T-helper 17 cell (primary cell): ENCODE measurements at places on chromosomes 2 and 18. TPM values are rescaled to one million over a fixed set of nuclear protein-coding genes. Genes with fewer than 3 reads are reported as not detected.

DNA sequence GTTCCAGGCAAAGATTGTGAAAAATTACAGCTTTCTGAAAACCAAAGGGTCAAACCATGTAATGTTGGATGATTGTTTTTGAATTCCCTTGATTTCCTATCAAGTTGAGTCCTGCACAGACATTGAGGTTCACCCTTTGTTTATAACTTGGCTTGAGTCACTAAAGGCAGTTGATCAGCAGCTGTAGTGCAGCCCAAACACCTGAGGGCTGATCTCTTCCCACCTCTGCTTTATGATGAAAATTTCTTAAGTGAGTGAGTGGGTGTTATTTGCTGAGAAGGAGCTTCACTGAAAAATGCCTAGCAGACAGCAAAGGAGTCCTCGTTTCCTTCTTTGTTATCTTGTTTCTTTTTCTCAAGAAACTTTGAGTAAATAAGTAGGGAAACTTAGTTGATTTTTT lies 31.9 kb upstream of the BMPR2 start:
- peaks cover 2% of the 10 kb centered on the region for H3K4me1 ChIP-seq
- no peak for DNase-seq
- H3K27ac ChIP-seq: no peak overlapping the region

- no peak overlapping the region for H3K4me3 ChIP-seq
- H3K27ac ChIP-seq: peak overlapping the region; percentile 83
- peaks cover 9% of the 10 kb centered on the region for H3K36me3 ChIP-seq
- peaks cover 13% of the 10 kb centered on the region for H3K4me1 ChIP-seq
Measured at GRCh38 chr2:19971691-19972090, 18.2 kb downstream of the WDR35 start.

Gene RAB12
- 16.5 TPM for total RNA-seq

DNA sequence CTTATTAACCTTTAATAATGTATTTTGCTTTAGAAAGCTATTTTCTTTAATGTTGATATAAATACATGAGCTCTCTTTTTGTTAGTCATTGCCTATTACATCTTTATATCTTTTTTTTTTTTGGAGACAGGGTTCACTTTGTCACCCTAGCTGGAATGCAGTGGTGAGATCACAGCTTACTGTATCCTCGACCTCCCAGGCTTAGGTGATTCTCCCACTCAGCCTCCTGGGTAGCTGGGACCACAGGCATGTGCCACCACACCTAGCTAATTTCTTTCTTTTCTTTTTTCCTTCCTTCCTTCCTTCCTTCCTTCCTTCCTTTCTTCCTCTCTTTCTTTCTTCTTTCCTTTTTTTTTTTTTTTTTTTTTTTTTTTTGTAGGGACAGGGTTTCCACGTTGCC lies 15.4 kb downstream of the NAB1 start:
- no peaks in the 10 kb centered on the region for H3K36me3 ChIP-seq
- H3K4me3 ChIP-seq: no peak overlapping the region
- H3K4me1 ChIP-seq: peaks cover 22% of the 10 kb centered on the region
- DNase-seq: no peak
- H3K27me3 ChIP-seq: no peaks in the 10 kb centered on the region

- H3K4me1 ChIP-seq: peaks cover 7% of the 10 kb centered on the region
- DNase-seq: no peak
- H3K36me3 ChIP-seq: no peaks in the 10 kb centered on the region
- peak overlapping the region; percentile 33 for H3K4me3 ChIP-seq
- H3K27me3 ChIP-seq: peaks cover 12% of the 10 kb centered on the region
Measured at GRCh38 chr2:6780765-6781274, 84.9 kb downstream of the CMPK2 start.

Gene CYB5A
- 14.8 TPM for total RNA-seq

DNA sequence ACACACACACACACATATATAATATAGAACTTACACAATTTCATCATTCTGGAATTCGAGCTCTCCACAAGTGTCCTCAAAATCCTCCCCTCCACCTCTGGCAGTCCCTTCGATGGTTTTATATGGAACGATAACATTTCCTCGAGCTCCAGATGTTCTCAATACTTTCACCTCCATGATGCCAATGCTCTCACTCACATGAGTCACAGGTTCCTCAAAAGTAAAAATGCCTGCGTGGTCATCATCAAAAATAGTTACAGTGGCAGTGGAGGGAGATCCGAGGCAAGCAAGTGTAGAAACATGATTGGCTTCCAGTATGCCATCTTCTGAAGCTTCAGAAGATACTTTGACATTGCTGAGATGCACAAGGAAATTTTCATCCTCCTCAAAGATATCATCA lies 23.5 kb downstream of the SLC8A1 start:
- H3K4me3 ChIP-seq: no peak overlapping the region
- H3K27me3 ChIP-seq: no peaks in the 10 kb centered on the region
- no peak for DNase-seq

DNA sequence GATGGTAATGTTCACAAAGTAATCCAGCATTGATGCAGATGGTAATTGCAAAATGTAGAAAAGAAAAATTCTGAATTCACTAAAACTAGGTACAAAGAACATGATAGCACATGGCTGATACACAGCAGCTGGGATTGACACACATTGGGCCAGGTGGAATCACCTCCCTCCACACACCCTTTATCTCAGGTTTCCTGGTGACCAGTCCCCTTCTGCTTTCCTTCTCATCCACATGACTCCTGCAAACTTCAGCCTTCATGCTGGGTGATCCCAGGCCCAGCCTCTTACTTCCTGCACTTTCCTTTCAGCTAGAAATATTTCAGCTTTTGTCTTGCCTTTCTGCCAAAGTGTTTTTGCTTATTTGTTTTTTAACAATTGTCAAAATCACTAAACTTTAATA lies 246.9 kb downstream of the LNPK start:
- peaks cover 3% of the 10 kb centered on the region for H3K36me3 ChIP-seq
- no peak for DNase-seq
- peaks cover 30% of the 10 kb centered on the region for H3K27me3 ChIP-seq
- no peak overlapping the region for H3K27ac ChIP-seq

Gene MAP2
- 0.17 TPM for total RNA-seq

DNA sequence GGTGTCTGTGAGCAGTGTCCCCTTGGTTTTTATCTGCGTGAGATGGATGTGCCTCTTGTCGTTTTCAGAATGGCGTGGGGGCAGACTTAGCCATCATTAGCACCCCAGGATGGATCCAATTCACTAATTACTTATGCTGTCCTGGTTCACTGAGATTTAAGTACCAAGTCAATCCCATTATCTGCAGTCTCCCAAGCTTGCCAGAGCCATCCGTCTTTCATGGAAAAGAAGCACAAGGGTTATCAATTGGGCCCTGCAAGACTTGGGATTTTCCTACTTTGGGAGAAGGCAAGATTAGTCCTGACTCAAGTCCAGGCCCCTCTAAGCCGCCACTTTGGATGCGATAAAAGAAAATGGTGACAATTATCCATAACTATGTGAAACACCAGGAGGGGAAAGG lies 404.0 kb downstream of the TMEM182 start:
- no peak overlapping the region for H3K27ac ChIP-seq
- H3K27me3 ChIP-seq: no peaks in the 10 kb centered on the region
- no peaks in the 10 kb centered on the region for H3K4me1 ChIP-seq
- H3K4me3 ChIP-seq: no peak overlapping the region
- DNase-seq: no peak

DNA sequence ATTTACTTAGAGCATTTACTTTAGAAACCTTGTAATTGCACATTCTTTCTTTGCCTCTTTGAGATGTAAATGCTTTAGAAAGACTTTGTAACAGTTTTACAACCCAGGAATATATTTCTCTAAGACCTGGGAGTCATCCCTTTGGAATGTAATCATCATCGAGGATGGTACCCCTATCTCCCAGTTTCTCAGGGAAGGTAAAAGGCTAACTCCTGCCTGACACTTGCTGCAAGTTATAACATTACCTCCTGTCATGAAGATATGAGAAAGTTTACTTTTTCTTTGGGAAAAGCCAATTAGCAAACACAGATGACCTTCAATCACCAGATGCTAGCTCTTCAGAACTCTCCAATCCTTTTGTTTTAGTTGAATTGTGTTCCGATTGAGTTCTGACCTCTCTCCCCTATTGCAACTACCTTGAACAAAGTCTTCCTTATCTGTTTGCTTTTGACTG lies 420.3 kb upstream of the FSIP2 start:
- H3K4me3 ChIP-seq: no peak overlapping the region
- H3K4me1 ChIP-seq: no peaks in the 10 kb centered on the region
- no peaks in the 10 kb centered on the region for H3K36me3 ChIP-seq
- no peaks in the 10 kb centered on the region for H3K27me3 ChIP-seq
- DNase-seq: no peak

Gene CAVIN2
- 6.1 TPM for total RNA-seq

Gene TNS1
- 16.8 TPM for total RNA-seq

DNA sequence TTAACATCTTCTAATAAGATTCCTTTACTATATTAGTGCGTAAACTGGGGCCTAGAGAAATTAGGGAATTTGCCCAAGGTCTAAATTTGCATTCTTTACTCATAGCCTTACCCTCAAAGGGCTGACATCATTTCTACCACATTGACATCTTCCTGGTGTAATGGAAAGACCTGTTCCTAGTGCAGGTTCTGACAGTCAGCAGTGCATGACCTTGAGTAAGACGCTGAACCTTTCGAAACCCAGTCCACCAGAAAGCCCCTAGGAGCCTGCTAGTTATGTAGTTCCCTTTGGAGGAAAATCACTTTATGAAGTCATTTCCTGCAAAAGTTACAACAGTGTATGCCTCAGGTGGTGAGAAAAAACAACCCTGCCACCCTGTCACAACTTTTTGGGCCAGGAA lies 388.3 kb downstream of the TNS1 start:
- DNase-seq: no peak
- H3K27me3 ChIP-seq: no peaks in the 10 kb centered on the region
- no peak overlapping the region for H3K27ac ChIP-seq
- H3K4me1 ChIP-seq: peaks cover 21% of the 10 kb centered on the region

DNA sequence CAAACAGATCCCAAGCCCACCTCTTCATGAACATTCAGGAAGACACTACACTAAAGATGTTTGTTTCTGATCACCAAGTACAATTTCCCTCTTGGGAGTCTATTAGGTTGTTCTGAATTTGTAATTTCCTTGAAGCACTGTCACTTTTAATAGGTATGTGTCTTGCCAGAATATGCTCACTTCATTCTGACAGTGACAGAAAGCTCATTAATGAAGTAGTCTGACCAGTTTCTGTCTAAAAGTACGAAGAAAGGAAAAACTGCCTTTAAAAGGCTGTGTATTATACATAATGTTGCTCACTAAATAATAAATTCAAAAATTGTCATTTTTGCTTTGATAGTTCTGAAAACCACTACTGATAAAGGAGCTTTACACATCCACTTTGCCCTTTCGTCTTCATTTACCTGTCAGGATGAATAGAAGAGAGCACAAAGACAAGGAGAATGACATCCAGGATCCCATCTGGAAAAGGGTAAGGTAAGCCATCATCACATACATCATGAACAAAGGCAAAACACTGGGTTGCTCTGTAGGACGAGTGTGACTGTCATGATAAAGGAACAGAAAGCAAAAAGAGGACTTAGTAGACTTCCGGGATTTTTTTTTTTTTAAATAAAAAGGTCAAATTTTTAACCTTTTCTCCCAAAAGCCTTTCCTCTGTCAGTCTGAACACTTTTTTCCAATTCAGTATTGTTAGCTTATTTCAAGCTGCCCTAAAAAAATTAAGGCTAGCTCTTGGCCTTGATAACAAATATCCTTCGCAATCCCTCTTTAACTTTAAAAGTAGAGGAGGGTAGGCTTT lies 103.4 kb downstream of the METTL8 start:
- peaks cover 23% of the 10 kb centered on the region for H3K4me1 ChIP-seq
- no peak for DNase-seq
- no peaks in the 10 kb centered on the region for H3K27me3 ChIP-seq
- peak overlapping the region; percentile 15 for H3K4me3 ChIP-seq
- no peaks in the 10 kb centered on the region for H3K36me3 ChIP-seq

GRCh38 chr2:46779447-46779941 lies 136.1 kb downstream of the MCFD2 start:
- no peaks in the 10 kb centered on the region for H3K36me3 ChIP-seq
- H3K27me3 ChIP-seq: peaks cover 45% of the 10 kb centered on the region
- no peak overlapping the region for H3K4me3 ChIP-seq

- DNase-seq: no peak
- no peaks in the 10 kb centered on the region for H3K27me3 ChIP-seq
- peak overlapping the region; percentile 99 for H3K4me3 ChIP-seq
- peaks cover 35% of the 10 kb centered on the region for H3K4me1 ChIP-seq
- H3K36me3 ChIP-seq: peaks cover 2% of the 10 kb centered on the region
Measured at GRCh38 chr18:11850821-11851145, 430 bp upstream of the CHMP1B start.

- H3K36me3 ChIP-seq: no peaks in the 10 kb centered on the region
- H3K27me3 ChIP-seq: peaks cover 2% of the 10 kb centered on the region
- H3K4me3 ChIP-seq: no peak overlapping the region
- H3K4me1 ChIP-seq: peaks cover 23% of the 10 kb centered on the region
- no peak for DNase-seq
Measured at GRCh38 chr18:58394602-58395425, 234.1 kb downstream of the ALPK2 start.

Gene ESPNL
- total RNA-seq: 0.05 TPM

DNA sequence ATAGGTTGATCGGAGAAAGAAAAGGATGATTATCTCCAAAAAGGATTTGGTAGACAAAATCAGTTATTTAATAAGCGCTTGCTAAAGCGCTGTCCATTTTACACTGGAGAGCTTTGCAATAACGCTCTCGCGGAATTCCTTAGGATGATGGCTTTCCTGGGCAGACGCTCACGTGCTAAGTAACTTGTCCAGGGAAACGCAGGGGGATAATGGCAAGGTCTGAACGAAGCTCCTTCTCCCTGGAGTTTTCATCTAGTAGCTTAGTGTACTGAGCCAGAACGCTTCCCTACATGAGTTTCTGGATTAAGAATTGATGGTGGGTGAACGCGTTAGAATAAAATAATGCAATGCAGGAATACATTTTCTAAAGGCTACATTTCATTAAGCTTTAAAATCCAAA lies 739.5 kb upstream of the SALL3 start:
- H3K27ac ChIP-seq: no peak overlapping the region
- no peaks in the 10 kb centered on the region for H3K27me3 ChIP-seq
- H3K4me1 ChIP-seq: no peaks in the 10 kb centered on the region
- H3K36me3 ChIP-seq: no peaks in the 10 kb centered on the region

DNA sequence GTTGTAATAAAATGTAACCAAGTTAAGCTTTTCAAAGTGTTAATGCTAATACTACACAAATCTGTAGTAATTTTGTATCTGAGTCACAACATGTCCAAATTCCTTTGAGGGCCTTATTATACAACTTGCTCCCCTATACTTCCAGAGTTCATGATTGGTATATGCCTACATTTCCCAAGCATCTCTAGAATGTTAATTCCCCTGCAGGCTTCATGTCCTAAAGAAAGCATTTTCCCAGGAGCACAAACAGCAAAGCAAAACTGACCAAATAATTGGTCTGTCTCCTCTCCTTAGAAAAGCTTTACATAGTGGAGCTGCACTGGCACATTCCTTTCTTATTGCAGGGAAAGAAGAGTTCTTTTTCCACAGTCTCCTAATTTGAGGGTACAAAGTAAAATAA lies 3.7 kb downstream of the ALS2 start:
- H3K4me1 ChIP-seq: peaks cover 24% of the 10 kb centered on the region
- peaks cover 2% of the 10 kb centered on the region for H3K36me3 ChIP-seq
- DNase-seq: no peak
- H3K4me3 ChIP-seq: no peak overlapping the region
- no peak overlapping the region for H3K27ac ChIP-seq

Gene BCS1L
- total RNA-seq: 31.8 TPM
